Stimulated activated CD8-positive, alpha-beta memory T cell treated with anti-CD3 and anti-CD28 coated beads, Interleukin-4, amount 100 ng/mL, for 1 hour (primary cell): ENCODE measurements at places on chromosomes 1 and 21.

DNA sequence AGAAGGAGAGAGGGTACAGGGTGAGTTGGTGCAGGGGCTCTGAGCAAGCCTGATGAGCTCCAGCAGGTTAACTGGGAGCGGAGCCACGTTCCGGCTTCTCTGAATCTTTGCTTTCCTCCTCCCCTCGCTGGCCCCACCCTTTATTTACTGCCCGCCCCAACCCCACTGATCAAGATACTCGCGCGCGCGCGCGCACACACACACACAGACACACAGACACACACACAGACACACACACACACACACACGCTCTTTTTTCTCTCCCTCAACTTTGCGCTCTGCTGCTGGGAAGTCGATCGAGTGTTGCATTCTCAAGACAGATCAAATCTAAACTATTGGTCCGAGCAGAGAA lies at the start of gene GRIK1:
Gene GRIK1, minus strand, starts transcription at position 73 of the 352 bp plus-strand sequence.
- no peak for DNase-seq

DNA sequence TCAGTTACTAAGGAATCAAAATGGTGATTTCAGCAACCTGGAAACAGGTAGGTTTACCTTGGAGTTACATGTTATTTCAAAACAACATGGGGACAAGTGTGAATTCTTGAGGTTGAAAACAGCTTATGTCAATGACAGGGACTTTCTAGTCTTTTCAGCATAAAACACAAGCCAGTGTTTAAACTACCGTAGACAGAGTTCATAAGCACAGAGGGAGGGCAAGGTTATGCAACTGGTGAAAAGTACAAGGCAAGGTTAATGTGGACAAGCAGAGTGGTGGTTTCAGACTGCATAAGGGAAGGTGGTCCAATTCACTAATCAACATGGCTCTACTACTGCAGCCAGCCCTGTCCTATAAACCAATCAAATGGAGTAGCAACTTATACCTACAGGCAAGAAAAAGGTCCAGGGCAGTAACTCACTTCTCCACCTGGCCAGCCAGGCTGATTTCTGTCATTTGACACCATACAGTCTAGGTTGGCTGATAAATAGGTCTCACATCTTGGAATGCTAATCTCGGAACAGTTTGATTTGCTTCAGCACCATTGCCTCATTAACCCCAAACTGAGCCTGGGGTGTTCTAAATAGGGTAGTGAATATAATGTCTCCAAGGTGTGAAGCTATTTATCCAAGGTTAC lies 250.3 kb upstream of the PROX1 start:
- DNase-seq, result no peak

DNA sequence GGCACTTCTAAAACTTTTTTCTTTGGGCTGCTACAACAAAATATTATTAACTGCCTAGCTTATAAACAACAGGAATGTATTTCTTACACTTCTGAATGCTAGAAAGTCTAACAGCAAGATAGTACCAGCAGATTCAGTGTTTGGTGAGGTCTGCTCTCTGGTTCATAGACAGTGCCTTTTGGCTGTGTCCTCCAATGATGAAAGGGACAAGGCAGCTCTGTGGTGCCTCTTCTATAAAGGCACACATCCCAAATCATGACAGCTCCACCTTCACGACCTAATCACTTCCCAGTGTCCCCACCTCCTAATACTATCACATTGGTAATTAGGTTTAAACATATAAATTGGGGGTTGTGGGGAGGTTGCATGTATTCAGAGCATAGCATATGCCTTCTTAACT lies 9.5 kb downstream of the CFH start:
- DNase-seq, result no peak

DNA sequence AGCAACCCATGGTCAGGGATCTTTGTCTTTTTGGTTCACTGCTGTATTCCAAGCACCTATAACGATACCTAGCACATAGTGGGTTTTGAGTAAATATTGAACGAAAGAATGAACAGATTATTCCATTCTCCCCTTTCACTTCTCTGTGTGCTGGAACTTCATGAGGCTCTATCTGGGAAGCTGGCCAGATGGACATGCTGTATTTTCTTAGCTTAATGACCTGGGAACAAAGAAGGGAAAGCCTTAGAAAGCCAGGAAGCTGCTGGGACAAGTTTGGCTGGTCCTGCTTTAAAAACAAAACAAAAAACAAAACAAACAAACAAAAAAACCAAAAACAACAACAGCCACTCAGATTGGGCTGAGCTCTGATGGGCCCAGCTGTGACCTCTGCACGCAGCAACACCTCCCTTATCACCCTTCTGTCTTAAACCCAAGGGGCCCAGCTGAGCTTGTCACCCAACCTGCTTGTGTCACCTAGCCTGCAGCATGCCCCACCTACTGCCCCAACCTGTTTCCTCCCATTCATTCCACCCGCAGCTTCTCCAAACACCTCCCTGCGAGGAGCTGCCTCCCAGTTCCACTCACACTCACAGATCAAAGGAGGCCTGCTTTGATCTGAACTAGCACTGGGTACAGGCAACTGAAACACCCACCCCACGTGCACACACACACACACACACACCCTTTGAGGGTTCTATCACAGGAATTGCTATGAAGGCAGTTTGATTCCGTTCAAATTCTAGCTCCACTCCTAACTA lies 37.1 kb downstream of the SLC30A1 start:
- DNase-seq, result no peak

- DNase-seq, result no peak
Observed at GRCh38 chr1:209862391-209863356, 34.9 kb downstream of the UTP25 start.

DNA sequence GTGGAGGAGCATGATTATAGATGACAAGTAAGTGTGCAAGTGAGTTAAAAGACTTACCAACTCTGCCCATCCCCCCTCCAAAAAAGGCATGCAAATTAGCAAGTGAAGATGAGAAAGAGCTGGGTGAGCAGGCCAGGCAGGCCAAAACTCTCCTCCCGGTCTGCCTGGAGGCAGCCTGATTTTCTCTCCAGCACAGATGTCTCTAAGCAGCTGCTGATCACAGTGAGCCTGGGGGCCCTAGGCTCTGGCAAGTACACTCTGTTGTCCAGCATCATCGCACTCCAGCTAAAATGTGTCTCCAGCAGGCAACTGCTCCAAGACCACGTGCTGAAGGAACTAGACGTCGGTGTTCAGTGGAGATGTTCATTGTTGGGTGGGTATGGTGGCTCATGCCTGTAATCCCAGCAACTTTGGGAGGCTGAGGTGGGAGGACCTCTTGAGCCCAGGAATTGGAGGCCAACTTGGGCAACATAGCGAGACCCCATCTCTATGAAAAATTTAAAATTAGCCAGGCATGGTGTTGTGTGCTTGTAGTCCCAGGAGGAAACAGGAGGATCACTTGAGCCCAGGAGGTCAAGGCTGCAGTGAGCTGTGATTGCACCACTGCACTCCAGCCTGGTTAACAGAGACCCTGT lies 56.7 kb upstream of the PUM1 start:
- no peak for DNase-seq
